ENCODE measurements at places on chromosomes 13 and 19.

GRCh38 chr13:66483712-66484111 is 746.4 kb downstream of the PCDH9 start:
- no peak for DNase-seq

DNA sequence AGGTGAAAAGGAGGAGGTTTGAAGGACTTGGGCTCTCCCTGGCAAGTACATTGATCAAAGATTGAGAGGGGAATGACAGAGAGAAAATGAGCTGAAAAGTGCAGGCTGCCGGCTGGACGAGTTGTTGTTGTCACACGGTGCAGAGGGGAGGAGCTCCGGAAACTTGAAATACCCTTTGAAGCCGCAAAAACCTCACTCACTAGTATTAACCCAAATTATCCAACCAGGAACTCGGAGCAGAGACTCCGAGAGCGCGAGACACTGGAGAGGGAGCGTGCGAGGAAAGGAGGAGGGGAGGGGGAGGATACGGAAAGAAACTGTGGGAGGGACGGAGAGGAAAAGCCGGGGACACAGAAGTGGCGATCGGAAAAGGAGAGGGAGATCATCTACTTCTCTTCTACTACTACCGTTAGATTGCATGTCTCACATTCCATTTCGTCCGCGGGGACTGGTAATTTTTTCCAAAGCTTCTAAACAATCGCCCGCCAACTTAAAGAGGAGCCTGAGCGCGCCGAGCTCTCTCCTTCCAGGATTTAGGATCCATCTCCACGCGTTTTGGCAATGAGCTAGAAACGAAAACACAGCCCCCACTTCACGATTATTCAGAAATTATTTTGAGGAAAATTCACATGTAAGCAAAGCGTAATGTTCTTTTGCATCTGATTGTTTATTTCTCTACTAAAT is at the start of gene DACH1:
TSS of gene DACH1 (minus strand) at position 74 of the 684 bp plus-strand sequence.
- peak; percentile 70 for DNase-seq

DNA sequence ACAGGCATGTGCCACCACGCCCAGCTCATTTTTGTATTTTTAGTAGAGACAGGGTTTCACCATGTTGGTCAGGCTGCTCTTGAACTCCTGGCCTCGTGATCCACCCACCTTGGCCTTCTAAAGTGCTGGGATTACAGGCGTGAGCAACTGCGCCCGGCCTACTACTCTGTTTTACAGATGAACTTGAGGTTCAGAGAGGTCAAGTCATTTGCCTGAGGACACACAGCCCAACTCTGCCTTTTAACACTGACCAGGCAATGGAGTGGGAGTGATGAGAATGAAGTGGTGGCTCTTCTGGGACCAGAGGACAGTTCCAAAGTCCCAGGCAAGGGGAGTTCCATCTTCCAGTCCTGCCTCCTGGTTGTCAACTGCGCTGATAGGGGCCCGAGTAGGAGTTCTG is 41.4 kb downstream of the CERS4 start:
- DNase-seq, result no peak

- DNase-seq, result no peak
Measured at GRCh38 chr19:46186101-46186716, 38.2 kb downstream of the IGFL2 start.

- no peak for DNase-seq
Measured at GRCh38 chr13:50594276-50595051, 249.0 kb downstream of the DLEU7 start.

DNA sequence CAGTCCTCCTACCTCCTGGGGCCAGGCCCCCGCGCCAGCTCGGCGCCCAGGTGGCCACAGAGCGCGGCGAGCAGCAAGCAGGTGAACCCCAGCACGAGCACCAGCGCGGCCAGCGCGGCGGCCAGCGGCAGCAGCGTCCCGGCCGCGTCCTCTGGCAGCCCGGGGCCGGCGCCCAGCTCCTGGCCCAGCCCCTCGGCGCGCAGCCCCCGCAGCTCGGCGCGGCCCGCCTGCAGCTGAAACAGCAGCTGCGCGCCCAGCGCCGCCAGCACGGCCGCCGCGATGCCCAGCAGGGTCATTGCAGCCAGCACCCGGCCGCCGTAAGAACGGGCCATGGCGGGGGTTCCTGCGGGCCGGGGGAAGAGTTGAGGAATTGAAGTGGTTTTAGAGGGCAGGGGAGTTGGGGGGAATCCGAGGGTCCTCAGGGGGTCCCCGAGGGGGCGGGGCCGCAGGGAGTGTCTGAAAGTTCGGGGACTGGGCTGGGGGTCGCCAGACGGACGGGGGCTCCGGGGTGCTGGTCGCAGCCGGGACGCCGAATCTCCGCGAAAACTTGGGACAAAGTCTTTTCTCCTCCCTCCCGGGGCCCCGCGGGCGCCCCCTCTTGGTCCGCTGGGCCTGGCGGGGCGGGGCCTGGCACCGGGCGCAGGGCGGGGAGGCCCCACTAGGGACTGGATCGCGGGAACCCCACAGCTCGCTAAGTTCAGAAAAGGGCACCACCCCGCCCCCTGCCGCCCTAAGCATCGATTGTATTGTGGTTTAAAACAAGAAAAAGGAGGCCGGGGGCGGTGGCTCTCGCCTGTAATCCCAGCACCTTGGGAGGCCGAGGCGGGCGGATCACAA is at the start of gene TMEM221:
TSS of gene TMEM221 (minus strand) at position 538 of the 837 bp plus-strand sequence. CDS start at position 332, 206 bp downstream.
- DNase-seq, result no peak

GRCh38 chr19:29016926-29017760 is 195.8 kb downstream of the UQCRFS1 start:
- no peak for DNase-seq

DNA sequence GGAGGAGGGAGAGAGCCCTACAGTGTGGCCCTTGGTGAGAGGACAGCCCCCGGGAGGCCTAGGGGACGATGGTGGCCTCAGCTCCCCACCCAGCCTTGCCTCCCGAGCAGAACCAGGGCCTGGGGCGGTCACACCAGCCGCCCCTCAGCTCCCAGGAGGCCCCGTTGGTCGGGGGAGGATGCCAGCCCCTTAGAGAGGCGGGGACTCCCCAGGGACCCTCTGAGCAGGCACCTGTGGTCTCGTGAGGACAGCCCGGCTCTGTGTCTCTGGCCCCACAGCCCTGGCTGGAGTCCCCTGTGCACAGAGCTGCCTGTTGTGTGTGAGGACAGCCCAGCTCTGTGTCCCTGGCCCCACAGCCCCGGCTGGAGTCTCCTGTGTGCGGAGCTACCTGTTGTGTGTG is 158.8 kb downstream of the KDM4B start:
- DNase-seq, result no peak

GRCh38 chr19:36847968-36848367 is 2.7 kb upstream of the ZNF345 start:
- no peak for DNase-seq

- no peak for DNase-seq
Measured at GRCh38 chr13:39676315-39676876, 20.9 kb downstream of the COG6 start.

GRCh38 chr13:22210134-22210930 is 539.5 kb downstream of the FGF9 start:
- no peak for DNase-seq

DNA sequence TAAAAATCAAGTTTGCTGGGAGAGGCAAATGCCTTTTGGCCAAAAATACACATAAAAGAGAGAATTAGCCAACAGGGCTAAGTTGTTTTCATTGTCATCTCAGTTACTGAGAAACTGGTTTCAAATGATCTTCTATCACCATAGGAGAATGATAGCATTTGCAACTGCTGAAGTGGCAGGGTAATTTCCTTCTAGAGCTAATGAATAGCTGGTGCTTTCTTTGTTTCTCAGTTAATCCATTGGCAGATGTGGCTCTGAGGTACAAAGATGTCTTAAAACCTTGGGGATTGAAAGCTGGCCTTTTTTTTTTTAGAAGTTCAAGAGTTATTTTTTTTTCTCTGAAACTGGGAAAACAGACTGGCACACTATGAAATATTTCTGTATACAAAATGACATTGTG is 332.7 kb upstream of the KLF12 start:
- no peak for DNase-seq

- DNase-seq, result no peak
Measured at GRCh38 chr13:99977334-99977911, 4.2 kb upstream of the ZIC2 start.

DNA sequence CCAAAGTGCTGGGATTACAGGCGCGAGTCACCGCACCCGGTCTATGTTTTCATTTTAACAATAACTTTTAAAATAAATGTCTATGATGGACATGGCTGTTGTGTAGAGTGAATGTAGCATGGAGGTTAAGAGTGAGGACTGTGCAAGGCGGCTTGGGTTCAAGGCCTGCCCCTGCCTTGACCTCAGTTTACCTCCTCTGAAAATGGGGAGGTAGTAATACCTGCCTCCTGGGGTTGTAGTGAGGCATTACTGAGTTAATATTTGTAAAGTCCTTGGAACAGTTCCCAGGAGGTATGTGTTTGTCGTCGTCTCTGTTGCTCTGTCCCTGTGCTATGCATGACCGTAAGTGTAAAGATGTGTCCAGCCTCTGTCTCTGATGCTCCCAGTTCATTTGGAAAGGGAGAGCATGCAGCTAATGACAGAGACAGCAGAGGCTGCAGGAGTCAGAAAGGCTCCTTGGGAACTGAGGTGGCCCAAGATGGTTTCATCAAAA is 9.4 kb downstream of the GARRE1 start:
- DNase-seq, result no peak

DNA sequence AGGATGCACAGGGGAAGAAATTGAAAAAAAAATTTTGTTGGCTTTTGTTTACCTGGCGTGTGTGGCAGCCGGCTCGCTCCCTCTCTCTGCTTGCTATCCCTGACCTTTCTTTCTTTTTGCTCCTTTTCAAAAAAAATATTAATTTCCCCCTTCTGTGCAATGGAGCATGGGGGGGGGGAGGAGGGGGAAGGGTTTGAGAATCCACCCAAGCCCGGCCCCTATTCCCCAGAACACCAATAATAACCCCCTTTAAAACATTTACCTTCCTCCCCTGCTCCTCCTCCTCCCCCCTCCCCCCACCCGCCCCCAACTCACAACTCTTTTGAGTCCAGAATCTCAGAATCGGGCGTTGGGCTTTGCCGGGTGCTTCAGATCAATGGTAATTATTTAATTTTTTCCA is 28.4 kb downstream of the NFIX start:
- no peak for DNase-seq

DNA sequence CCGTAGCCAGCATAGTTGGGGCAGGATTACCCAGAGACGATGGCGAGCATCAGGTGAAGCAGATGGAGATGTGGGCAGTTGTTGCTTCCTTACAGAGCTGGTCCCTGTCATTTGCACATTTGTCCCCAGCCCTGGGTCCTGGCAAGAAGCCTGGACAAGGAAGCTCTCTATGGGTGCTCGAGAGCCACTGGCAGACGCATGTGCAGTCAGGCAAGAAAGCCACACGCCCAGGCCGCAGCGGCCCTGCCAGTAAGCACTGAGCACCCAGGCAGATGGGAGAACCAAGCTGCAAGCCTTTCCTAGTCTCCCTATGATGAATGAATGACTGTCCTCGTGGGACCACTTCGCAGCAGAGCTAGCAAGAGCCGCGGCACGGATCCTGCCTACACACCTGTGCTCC is 182.8 kb downstream of the FOXO1 start:
- DNase-seq, result no peak

GRCh38 chr19:7540761-7541474 is 5.4 kb downstream of the PNPLA6 start:
- DNase-seq, result no peak

DNA sequence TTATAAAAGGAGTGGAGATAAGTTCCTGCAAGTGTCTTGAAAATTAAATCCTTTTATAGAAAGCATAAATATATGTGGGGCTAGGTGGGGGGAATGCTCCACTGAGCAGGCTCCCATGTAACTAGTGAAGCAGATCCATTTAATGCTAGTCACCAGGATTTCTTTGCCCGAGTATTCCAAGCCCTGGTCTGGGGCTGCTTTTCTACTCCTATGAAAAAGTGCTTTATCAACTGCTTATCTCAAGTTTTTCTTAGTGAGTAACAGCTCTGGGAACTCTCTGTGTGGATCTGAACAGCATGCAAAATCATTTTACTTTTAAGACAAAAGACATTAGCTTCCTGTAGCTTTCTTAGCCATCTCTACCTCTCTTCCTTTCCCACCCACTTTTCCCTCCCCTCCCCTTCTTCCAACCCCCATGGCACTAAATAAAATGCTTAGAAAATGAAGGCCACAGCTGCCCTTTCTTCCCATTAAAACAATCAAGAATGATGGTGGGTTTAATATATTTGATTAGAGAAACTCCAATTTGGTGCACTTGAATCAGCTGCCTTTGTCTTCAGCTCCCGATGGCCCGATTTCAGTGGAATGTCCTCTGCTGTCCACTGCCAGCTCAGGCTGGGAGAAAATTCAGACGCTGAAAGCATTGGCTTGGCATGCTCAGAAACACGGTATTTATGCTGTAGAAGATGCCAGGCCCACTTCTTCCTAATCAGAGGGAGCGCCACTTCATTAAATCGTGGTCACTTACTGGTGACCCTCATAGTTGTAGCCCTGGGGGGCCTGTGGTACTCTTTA is 475.1 kb downstream of the FOXO1 start:
- no peak for DNase-seq

DNA sequence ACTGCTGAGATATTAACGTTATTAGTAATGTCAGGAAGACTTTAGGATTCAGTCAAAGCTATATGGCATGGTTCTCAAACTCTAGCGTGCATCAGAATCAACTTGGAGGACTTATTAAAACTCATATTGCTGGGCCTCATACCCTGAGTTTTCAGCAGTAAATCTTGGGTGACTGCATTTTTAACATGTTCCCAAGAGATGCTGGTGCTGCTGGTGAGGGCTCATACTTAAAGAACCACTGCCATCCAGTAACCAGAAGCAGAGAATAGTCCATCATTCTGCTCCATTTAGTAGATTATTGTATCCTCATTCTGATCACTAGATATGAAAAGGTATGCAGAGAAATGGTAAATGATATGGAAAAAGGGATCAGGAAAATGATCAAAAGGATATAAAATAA is 7.9 kb downstream of the GPR12 start:
- DNase-seq, result no peak

GRCh38 chr19:1528596-1529429 is 4.9 kb downstream of the PLK5 start:
- DNase-seq, result no peak

GRCh38 chr13:28529836-28530235 is 34.9 kb upstream of the FLT1 start:
- no peak for DNase-seq

GRCh38 chr19:23470873-23471545 is 75.7 kb upstream of the ZNF91 start:
- no peak for DNase-seq

DNA sequence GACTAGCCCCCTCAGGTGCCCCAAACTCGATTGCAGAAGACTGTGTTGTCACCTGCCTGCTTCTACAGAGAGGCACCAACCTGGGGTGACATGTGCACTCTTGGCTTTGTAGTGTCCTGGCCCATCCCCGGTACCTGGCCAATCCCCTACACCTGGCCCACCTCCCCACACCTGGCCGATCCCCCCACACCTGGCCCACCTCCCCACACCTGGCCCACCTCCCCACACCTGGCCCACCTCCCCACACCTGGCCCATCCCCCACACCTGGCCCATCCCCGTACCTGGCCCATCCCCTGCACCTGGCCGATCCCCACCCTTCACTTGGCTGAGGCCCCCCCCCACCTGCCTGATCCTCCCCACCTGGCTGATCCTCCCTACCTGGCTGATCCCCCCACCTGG is 25.4 kb downstream of the ATP11A start:
- no peak for DNase-seq

DNA sequence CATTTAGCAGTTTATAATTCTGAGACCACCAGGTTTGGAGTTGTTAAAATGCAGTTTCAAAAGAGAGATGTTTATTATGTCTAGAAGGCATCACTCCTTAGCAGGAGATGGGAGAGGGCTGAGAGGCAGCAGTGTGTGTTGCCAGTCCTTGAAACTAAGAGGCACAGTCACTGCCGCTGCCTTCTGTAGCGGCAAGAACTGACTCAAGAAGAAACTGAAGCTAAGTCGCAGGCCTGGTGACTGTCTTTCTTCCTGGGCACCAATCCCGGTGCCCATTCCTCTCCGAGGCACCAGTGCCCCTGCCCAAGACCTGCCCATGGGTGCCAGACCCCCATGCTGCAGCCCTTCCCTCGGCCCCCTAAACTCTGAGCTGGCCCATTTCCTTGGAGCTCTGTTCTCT is 20.1 kb downstream of the N4BP2L1 start:
- no peak for DNase-seq
